Activated effector memory CD4-positive, alpha-beta T cell treated with Interleukin-2 at 50 U/mL for 16 hours (primary cell): ENCODE measurements at places on chromosomes 12 and 14.

DNA sequence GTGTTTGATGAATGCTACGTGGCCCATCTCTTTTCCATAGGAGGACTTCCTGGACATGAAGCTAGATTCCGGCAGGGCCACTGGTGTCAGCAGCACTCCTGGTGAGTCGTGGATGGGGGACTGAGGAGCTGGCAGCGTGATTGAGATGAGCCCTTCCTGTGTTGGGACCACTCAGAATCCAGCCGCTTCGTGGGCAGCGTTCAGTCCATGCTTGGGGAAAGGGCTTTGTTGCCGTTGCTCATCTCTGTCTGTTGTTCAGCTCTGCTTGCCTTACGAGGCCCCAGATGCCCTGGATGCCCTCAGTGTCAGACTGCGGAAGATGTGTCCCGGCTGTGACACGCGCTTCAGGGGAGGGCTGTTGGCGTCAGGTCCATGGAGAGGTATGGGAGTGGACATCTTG lies 127.1 kb upstream of the RTL1 start:
- DNase-seq: no peak

GRCh38 chr12:41122894-41123293 lies 65.2 kb upstream of the PDZRN4 start:
- no peak for DNase-seq

- no peak for DNase-seq
These were observed 82.3 kb downstream of the PUS7L start for GRCh38 chr12:43676183-43676813.

GRCh38 chr12:117067016-117067415 lies 32.2 kb downstream of the TESC start:
- no peak for DNase-seq

DNA sequence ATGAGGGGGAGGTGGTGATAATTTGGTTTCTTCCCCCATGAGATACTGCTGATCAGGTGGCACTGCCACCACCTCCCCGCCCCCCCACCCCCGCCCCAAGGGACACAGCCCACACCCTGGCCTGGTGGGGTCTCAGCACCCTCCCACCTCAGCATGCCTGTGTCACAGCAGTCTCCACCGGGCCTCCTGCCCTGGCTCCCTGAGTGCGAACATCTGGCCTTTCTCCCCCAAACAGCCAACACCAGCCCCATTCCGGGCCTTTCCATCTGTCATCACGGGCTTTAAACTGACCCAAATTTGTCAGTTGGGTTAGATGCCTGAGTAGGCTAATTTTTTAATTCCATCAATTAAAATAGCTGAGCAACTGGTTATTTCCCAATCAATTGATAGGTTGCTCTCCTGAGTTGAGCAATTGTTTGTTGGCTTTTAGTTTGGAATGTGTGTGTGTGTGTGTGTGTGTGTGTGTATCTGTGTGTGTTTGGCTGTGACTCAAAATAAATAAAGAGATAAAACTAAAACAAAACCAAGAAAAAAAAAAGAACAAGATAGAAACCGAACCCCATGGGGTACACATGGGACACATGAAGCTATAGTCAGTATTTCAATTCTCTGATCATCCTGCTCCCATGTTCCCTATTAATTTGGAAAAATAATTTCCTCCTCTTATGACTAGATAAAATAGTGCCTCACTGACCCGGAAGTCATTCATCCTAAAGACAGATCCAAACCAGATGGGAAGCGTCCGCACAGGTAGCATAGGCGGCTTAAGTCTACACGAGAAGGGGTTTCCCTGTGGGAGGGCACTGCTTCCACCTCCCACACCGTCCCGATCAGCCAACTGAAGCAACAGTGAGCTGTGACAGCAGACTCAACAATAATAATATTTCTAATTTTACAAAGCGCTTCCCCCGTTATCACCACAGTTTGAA lies 7.4 kb downstream of the SERPINA12 start:
- DNase-seq: no peak

DNA sequence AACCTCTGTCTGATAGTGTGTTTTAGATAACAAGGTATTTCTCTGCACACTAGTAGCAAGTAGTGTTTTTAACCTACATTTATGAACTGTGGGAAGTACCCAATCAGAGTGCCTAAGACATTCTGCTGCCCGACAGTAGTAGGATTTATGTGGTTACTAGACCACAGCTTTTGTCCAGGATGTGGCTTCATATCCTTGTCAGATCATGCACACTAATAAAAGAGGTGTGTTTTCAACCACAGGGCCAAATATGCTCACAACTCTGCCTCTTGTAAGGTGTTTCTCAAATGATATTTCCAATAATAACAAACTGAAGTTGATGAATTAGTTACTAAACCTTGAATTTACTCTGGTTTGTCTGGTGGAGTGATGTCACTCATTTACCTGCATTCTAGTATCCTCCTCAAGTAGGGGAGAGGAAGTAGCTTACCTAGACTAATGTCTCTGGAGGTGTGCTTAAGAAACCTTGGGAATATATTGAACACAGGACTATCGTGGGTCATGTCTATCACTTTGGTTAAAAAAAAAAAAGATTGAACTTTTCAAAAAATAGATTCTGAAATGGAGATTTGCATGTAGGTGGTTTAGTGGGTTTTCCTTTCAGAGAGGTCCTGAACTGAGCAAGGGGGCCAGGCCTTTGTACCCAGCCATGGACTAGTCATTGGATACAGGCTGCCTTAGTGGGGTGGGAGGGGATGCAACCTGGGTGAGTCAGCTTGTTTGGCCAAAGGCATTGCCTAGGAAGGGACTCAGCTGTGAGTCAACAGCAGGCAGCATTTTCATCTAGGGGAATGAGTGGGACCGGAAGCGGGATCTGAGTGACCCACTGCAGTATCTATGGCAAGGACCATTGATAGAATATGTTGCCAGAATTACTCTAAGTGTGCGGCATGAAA lies 14.1 kb downstream of the FBXW8 start:
- DNase-seq: peak; percentile 22

GRCh38 chr12:82971584-82971983 lies 284.9 kb downstream of the TMTC2 start:
- no peak for DNase-seq

DNA sequence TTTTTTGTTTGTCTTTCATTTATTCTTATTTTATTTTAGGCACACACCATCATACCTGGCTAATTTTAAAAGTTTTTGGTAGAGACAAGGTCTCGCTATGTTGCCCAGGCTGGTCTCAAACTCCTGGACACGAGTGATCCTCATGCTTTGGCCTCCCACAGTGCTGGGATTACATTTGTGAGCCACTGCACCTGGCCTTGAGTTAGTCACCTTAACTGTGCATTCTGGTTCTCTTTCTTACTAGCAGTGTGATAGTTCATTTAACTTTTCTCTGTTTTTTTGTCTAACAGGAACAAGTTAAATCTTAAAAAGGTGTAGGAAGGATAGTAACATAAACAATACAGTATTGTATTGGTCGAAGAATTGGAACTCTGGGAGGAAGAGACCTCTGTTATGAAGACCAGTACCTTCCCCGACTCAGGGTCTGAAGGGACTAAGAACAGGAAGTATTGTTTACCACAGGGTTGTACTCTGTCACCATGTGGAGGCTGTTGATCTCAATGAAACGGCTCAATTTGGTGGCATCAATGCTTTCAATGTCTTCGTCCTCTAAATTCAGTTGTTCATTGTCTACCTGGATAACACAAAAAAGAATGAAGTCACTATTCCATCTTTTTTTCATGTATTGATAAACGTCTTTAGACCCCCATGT lies 17.7 kb downstream of the ERP27 start:
- no peak for DNase-seq

- DNase-seq: peak; percentile 39
These were observed 66.2 kb downstream of the RNF34 start for GRCh38 chr12:121465921-121466793.

DNA sequence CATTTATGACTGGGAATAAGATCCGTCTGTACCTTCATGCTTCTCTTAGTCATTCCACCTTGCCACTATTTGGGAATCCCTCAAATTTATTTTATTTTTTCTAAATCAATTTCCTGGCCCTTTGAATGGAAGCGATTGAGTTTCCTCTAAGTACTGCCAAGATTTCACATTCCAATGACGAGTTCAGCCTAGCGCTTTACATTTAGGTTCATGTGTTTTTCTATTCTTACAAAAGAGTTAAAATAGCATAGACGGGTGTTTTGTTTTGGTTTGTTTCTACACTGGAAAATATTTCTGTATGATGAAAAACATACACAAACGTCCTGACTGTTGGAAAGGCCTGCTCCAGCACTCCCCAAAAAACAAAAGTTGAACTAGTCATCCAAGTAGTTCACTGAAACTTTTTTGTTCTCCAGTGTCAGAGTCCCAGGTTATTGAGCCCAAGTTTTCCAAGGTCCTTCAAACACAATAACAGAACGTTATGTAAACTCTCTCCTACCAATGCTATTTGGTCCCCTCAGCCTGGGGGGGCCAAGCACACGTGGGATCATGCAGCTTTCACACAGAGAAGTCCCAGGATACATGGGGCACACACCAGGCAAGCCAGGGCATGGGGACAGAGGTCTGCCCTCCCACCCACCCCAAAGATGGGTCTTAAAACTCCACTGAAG lies 74.8 kb upstream of the FOXN3 start:
- no peak for DNase-seq

DNA sequence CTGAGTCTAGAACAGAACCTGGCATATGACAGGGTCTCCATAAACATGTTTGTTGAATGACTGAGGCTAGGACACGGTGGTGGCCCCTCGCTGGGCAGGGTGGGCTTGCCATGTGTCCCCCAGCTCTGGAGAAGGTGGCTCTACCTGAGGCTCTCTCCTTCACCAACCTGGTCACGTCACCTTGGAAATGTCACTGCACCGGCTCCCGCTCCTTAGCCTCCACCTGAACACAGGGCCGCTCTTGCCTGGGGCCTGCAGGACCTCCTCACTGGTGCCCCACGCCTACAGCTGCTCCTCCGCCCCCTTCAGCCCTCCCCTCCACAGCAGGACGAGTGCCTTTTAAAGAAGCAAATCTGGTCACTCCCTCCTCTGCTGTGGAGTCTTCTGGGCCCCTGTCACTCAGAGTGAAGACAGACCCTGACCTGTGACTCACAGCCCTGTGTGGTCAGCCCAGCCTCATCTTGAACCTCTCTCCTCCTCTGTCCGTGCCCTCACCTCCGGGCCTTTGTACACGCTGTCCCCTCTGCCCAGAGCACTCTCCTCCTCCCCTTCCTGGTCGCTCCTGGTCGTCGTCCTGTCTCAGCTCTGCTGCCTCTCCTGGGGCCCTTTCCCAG lies 81.0 kb downstream of the ADGRD1 start:
- no peak for DNase-seq

GRCh38 chr12:105841840-105842239 lies 296.9 kb downstream of the NUAK1 start:
- no peak for DNase-seq

GRCh38 chr14:74569806-74570591 lies 42.0 kb downstream of the LTBP2 start:
- DNase-seq: no peak

- DNase-seq: no peak
These were observed 225.7 kb downstream of the NUAK1 start for GRCh38 chr12:105912882-105913678.

DNA sequence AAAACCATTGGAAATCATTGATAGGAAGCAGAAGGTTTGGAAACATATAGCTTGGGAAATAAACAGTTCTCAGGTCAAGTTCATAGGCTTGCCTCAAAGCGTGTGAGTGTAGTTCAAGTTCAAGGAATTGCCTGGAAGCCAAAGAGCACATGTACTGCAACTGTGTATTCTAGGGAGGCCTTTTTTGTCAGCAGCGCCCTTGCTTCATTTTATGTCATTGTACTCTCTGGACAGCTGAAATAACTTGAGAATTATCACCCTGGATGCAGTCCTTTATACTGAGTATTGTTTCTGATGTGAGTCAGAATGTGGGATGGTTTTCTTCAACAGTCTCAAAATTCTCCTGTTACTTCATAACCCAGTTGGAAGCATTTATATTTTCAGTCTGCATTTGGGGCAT lies 16.0 kb upstream of the EVL start:
- no peak for DNase-seq

DNA sequence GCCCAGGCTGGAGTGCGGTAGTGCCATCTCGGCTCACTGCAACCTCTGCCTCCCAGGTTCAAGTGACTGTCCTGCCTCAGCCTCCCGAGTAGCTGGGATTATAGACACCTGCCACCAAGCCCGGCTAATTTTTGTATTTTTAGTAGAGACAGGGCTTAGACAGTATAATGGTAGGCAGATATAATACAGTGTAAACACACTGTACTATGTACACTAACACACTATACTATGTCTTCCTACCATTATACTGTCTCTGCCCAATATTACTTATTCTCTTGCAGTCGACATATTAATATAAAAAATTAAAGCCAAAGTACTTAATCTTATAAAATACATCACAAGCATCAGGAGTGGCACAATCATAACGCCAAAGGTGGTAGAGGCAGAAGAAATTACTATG lies 15.0 kb downstream of the DTD2 start:
- no peak for DNase-seq

DNA sequence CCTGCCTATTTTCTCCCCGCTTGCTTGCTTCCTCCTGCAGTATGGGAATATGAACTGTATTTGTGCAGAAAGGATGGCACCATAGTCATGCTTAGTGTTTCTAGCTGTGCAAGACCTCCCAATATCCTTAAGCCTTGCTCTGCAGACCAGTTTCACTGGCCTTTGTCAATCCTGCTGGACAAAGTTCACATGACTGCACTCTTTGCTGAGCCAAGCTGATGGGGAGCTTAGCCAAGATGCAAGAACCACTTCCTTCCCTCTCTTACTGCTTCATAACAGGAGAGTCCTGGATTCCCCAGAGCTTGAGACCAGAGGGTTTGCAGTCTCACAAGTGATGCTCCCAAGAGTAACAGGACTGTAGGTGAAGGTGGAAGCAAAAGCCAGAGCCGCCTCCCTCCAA lies 3.8 kb downstream of the ASIC1 start:
- DNase-seq: no peak

GRCh38 chr14:98964171-98964570 lies 307.8 kb downstream of the BCL11B start:
- no peak for DNase-seq

DNA sequence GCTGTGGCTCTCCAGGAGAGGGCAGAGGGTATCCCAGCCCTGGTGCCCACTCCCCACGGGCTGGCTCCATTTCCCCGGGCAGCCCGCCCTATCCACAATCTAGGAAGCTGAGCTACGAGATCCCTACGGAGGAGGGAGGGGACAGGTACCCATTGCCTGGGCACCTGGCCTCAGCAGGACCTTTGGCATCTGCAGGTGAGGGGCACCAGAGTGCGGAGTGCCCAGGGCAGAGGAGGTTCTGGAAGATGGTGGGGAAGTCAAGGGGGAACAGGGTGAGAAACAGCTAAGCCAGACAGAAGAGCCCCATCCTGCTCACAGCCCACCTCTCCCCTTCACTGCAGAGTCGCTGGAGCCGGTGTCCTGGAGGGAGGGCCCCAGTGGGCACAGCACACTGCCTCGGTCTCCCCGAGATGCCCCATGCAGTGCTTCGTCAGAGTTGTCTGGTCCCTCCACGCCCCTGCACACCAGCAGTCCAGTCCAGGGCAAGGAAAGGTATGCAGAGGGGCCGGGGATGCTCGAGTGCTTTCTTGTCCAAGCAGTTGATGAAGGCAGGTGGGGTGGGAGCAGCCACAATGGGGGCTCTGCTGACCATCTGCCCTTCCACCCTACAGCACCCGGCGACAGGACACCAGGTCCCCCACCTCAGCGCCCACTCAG lies 10.3 kb downstream of the TNS2 start:
- DNase-seq: no peak

GRCh38 chr12:48061938-48062719 lies 43.8 kb downstream of the SENP1 start:
- no peak for DNase-seq

GRCh38 chr12:40144023-40144422 lies 38.1 kb upstream of the SLC2A13 start:
- DNase-seq: no peak

- DNase-seq: peak; percentile 34
These were observed 2.5 kb upstream of the CCND2 start for GRCh38 chr12:4270831-4271716.
